ENCODE measurements at places on chromosomes 7 and 10. TPM values are rescaled to one million over a fixed set of nuclear protein-coding genes. Genes with fewer than 3 reads are reported as not detected.
A peak's percentile ranks its signal among the peaks of the same experiment; 100 is the strongest.

DNA sequence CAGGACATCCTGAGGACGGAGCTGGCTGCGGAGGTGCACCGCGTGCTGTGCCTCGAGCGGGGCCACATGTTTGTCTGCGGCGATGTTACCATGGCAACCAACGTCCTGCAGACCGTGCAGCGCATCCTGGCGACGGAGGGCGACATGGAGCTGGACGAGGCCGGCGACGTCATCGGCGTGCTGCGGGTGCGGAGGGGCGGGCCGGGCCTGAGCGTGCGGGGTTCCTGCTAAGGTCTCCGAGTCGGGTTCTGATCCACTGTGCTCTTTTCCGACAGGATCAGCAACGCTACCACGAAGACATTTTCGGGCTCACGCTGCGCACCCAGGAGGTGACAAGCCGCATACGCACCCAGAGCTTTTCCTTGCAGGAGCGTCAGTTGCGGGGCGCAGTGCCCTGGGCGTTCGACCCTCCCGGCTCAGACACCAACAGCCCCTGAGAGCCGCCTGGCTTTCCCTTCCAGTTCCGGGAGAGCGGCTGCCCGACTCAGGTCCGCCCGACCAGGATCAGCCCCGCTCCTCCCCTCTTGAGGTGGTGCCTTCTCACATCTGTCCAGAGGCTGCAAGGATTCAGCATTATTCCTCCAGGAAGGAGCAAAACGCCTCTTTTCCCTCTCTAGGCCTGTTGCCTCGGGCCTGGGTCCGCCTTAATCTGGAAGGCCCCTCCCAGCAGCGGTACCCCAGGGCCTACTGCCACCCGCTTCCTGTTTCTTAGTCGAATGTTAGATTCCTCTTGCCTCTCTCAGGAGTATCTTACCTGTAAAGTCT, 10.4 kb downstream of the ATG9B start:
- peak; percentile 97 for DNase-seq

DNA sequence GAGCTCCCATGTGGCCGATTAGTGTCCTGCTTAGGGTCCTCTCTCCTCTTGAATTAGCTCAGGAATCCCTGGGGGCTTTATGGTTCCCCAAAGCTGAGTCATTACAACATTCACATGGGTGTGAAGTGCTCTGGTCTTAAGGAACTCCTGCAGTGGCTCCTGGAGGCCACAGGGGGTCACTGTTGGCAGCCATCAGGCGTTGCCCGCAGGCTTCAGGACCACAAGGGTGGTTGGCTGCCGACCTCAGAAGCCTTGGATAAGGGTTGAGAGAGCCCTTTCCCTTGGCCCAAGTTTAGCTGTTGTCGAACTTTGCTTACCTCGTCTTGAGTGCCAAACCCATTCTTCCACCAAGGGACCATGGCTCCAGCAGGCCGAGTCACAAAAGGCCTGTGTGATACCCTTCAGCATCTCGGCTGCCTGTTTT, 61.7 kb downstream of the SH2D4B start:
- DNase-seq = peak; percentile 63

DNA sequence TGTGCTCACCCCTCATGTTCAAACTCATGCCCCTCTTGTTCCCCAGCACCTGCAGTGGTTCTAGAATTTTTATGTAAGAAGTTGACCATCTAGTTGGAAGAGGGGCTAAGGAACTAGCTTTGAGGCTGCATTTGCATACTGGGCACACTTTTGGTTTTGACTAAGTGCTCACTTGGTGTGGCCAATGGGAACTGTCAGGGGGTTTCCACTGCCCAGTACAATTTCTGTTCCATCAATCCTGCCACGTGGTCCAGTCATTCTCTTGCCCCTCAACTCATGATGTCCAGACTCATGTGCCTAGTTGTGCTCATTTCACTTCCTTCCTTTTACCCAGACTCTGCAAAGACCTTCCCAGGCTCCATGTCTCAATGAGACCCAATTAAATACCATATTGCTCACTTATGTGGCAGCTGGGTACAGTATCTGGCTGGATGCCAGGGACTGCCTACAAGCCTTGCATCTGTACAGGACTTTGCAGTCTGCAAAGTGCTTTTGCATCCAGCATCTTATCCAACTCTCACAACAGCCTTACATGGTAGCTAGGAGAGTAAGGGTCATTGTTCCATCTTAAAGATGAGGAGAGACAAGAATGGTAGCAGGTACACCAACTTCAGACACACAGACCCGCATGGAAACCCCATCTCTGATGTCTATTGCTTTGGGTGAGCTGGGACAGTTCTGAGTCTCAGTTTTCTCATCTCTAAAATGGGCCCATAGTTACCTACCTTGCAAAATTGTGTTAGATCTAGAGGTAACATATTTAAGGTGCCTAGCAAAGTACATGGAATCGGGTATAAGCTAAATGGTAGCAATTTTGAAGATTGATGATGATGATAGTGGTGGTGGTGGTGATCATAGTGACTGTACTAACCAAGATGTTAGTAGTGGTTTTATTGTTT, 30.1 kb upstream of the KCNMA1 start:
- no peak for DNase-seq

- DNase-seq = no peak
These were observed 133.6 kb downstream of the CUBN start for GRCh38 chr10:16995867-16996529.

DNA sequence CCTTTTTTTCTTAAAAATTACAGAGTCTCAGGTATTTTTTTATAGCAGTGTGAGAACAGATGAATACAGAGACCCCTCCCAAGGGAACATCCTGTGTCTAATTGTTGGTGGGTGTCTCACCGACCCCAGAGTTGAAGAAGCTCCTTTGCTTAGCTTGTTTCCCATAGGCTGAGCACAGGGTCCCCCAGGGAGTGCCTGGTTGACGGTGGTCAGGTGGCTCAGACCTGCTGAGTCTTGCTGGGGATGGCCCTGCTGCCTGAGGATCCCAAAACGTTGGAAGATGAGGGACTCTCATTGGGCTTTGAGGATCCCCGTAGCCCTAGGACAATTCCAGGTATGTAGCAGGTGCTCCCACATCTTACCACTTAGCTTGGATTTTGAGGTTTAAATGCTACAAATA, 19.5 kb downstream of the SCART1 start:
- no peak for DNase-seq

DNA sequence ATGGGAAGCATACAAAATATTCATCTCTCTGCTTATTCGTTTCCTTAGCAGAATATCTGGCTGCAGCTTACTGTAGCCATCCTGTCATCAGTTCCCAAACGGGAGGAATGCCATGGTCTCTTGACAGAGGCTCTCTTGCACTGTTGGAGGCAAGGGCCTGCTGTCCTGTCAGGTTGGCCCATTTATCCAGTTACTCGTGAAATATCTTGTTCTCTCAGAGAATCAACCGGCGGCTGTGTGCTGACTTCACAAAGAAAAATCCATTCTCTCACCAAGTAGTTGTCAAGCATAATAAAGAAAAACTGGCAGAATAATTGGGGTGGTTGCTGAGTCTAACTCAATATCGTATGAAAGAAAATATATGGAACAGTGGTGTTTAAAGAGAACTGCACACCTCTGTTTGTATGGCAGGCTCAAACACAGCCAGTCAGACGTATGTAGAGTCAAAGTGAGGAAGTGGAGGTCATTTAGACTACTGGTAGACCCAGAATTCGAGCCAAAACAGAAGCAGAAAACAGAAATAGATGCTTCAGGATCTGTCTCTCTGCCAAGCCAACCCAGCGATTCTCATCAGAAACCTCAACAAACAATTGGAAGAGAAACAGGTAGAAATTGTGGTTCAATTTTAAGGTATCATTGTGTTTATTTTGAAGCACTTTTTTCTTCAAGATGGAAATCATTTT, 349.2 kb upstream of the PRKCQ start:
- no peak for DNase-seq

DNA sequence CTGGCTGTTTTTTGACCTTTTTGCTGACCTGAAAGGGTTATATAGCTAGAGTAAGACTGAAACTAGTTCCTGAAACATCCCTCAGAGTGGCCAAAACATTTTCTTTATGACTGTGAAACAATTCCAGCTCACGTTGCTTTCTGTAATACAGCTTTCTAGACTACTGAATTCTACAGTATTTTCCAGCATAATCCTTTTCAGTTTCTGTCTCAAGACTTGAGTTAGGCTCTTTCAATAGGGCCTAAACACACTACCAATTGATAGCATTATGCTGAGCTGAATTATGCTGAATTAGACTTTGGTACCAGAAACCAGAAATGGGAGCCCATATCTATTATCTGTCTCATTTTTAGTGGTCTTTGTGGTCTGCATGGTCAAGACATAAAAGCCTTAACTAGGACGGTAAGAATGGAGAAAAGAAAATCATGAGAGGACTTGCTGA, 72.6 kb downstream of the EPDR1 start:
- DNase-seq = no peak

GRCh38 chr7:505171-505570, 14.5 kb downstream of the PDGFA start:
- no peak for DNase-seq

DNA sequence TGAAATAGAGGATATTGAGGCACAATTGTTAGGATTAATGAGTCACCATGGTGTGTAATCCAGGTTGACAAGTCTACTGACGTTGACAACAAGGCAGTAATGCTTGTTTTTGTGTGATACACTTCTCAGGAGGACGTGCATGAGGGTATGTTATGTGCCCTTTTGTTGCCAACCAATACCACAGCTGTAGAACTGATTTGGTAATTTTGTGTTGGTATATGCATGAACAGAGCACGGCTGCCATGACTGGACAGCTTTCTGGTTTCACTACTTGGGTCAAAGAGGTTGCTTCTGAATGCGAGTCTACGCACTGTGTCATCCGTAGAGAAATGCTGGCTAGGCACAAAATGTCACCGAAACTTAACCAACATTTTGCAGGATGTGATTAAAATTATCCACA, 32.9 kb downstream of the PHTF2 start:
- DNase-seq = no peak

DNA sequence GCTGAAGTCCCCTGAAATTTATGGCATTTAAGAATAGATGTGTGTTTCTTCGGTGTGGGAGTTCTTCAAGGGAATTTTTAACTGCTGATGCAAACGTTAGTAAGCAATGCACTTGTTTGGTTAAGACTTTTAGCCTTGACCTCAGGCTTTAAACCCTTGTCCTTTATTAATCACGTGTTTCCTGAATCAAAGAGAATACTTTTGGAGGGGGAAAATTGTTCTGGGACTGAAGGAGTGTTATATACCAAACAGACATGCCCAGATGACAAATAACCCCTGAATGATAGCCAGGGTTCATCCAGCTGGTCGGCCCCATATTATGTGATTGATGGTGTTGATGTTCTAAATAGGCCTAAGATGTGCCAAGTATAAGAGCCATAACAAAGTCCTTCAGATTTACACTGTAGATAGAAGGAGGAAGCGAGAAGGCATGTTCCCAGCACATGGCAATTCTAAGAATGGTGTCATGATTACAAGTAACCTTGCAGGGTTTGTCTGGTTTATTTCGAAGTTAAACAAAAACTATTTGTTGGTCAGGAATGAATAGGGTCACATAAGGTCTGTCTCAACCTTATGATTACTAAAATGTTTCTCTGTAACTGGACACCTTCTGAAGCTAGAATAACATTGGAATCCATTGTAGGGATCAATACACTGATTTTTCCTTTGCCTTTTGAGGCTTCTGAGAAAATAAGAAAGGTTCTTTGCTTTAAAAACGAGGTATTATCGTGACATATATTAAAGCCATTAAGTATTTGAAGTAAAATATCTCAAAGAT, 124.2 kb upstream of the SEM1 start:
- no peak for DNase-seq

Gene PAX2
- not detected for total RNA-seq

Gene ARHGEF35
- 2.6 TPM for total RNA-seq

Gene RTKN2
- 2.9 TPM for total RNA-seq

All from activated CD8-positive, alpha-beta memory T cell treated with anti-CD3 and anti-CD28 coated beads, Interleukin-2, amount 10 ng/mL, durations not matched to agents 7 days and 5 days (primary cell).